ENCODE measurements at places on chromosomes 2 and 18. TPM values are rescaled to one million over a fixed set of nuclear protein-coding genes. Genes with fewer than 3 reads are reported as not detected.

SERPINB11 gene
- 0.93 TPM for total RNA-seq

CHRNG gene
- total RNA-seq = 2.0 TPM

SULT1C4 gene
- total RNA-seq = 39.4 TPM

FAM237A gene
- not detected for total RNA-seq

IL1RL1 gene
- total RNA-seq = 4.3 TPM

ERICH2 gene
- not detected for total RNA-seq

MROH2A gene
- not detected for total RNA-seq

TRABD2A gene
- 0.77 TPM for total RNA-seq

DOK6 gene
- total RNA-seq = 43.5 TPM

PRSS56 gene
- total RNA-seq = 9.6 TPM

STK25 gene
- 242 TPM for total RNA-seq

IL36B gene
- not detected for total RNA-seq

SNORC gene
- total RNA-seq = 0.55 TPM

KIF1A gene
- 133 TPM for total RNA-seq

RAB6C gene
- 0.44 TPM for total RNA-seq

GCA gene
- total RNA-seq = 32.6 TPM

ANKRD53 gene
- 9.1 TPM for total RNA-seq

SEPTIN10 gene
- total RNA-seq = 83.8 TPM

TMEM214 gene
- 61.0 TPM for total RNA-seq

DUSP2 gene
- 8.1 TPM for total RNA-seq

IGFBP5 gene
- 508 TPM for total RNA-seq

SOWAHC gene
- total RNA-seq = 17.9 TPM

STPG4 gene
- not detected for total RNA-seq

MYO1B gene
- 150 TPM for total RNA-seq

SERPINB2 gene
- total RNA-seq = 2.0 TPM

GBX2 gene
- total RNA-seq = 0.49 TPM

INHBB gene
- total RNA-seq = 25.7 TPM

ARHGAP25 gene
- total RNA-seq = 4.3 TPM

CABLES1 gene
- 18.5 TPM for total RNA-seq

Data from camera-type eye (tissue), 1 donor.